ENCODE measurements at places on chromosomes 1 and 21. TPM values are rescaled to one million over a fixed set of nuclear protein-coding genes. Genes with fewer than 3 reads are reported as not detected.

Gene MAP1LC3C
- 0.77 TPM for total RNA-seq

Gene ESPN
- 0.17 TPM for total RNA-seq

Gene TATDN3
- 15.4 TPM for total RNA-seq

Gene MPZL1
- 101 TPM for total RNA-seq

Gene OR2AK2
- total RNA-seq = not detected

Gene CACHD1
- total RNA-seq = 2.1 TPM

Gene OR2M3
- total RNA-seq = not detected

Gene SLC25A34
- total RNA-seq = 0.52 TPM

Gene NUP210L
- total RNA-seq = 0.17 TPM

Gene OVAAL
- total RNA-seq = not detected

Gene AMY1A
- total RNA-seq = not detected

Gene SMYD3
- total RNA-seq = 45.6 TPM

Gene NGF
- 3.4 TPM for total RNA-seq

Gene GNPAT
- 40.2 TPM for total RNA-seq

Gene SPRR2G
- not detected for total RNA-seq

Gene KRTAP8-1
- total RNA-seq = not detected

Gene PKLR
- total RNA-seq = 0.16 TPM

Gene GUCA2A
- not detected for total RNA-seq

Gene WNT4
- under 0.01 TPM for total RNA-seq

Gene TMEM82
- not detected for total RNA-seq

Gene TTC22
- not detected for total RNA-seq

Gene KCNJ9
- 0.09 TPM for total RNA-seq

Gene C1orf210
- not detected for total RNA-seq

Gene LAD1
- total RNA-seq = 0.26 TPM

Data from bronchial smooth muscle cell (primary cell).